ENCODE measurements at places on chromosomes 1 and 21.

DNA sequence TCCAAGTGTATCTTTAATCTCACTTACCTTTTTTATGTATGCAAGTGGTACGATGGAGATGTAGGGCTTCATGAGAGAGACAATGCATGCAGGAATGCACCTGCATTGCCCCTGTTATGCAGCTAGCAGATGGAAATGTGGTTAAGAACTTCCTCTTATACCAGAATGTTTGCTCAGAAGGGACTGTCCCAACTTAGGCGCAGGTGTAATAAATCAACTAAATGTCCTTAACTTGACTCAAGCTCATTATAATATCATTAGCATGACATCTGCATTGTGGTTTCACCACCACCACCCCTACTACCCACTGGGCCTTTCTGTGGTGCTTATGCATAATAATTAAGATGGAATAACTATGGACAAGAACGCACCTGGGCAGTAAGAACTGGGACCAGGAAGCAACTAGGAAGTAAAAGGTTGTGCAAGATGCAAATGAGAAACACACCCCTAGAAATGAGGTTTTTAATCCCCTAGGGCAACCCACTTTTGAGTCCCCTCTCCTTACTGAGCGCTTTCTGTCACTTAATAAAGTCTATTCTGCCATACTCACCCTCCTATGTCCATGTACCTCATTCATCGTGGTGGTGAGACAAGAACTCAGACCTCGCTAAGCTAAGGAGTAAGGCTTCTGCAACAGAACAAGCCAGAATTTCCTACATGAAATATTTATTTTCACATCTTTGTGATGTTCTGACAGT lies 1103.3 kb upstream of the B3GALT2 start:
- no peak for DNase-seq

DNA sequence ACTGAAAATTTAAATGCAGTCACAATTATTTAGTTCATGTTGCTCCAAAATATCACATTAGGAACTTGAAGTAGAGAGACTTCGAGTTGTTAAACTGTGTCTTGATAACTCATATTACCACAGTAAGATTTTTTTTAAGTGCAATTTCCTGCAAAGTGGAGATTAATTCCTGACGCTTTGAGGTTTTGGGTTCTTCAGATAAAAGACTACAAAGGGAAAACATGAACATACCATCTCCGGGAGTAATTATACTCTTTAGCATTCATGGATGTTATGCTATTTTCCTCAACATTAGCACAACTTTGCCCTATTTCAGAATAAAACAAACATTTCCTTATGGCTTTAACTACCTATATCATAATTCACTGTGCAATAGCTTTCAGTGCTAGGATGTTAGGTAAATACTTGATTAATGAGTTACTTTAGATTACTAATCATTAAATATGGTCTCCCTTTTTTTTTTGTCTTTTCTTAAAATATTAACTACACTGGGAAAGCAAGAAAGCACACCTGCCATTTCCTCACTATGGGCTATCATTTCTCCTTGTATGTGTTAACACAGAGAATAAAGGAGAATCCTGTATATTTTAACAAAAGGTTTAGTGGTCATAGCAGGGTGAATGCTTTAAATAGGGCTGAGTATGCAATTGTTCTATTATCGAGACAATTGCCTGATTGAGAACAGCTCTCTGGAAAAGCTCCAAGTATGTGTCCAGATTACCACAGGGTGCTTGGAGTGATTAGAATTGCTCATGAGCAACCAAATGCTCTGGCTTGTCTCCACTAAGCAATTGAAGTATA lies 252.5 kb upstream of the C1orf105 start:
- no peak for DNase-seq

DNA sequence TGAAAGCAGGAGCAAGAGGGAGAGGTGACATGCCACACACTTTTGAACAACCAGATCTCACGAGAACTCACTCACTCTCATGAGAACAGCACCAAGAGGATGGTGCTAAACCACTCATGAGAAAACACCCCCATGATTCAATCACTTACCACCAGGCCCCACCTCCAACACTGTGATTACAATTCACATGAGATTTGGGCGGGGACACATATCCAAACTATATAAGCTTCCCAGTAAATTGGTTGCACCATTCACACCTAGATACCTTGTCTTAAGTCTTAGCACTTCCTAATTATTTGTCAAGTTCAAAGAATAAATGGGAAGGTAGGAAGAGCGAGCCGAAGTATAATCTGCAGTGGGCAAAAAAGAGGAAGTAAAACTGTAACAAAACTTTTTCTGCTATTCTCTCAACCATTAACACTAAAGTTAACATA lies 34.3 kb downstream of the AMY1C start:
- DNase-seq: no peak

GRCh38 chr1:201420608-201421002 lies 925 bp downstream of the TNNI1 start:
- no peak for DNase-seq

GRCh38 chr1:201111672-201112071 lies 554 bp downstream of the CACNA1S start:
- DNase-seq: no peak

- DNase-seq: no peak
These were observed 5.0 kb downstream of the LHX4 start for GRCh38 chr1:180235077-180235501.

GRCh38 chr1:107889524-107889923 lies 75.5 kb downstream of the VAV3 start:
- DNase-seq: no peak

DNA sequence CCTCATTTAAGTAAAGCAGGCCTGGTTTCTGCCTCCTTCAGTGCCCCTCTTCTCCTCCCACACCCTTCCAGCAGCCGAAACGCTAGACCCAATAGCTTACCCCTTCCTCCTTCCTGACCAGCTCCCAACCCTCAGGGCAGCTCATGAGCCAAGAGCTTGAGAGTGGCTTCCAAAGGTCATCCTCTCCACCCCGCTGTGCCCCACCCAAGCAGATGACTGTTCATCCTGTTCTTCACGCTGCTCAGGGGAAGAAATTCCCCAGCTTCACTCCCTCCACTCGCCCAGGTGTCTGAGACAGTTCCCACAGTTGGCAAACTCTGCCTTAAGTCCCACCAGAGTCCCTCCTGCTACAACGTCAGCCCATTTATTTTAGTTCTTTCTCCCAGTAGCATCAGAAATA lies 23.4 kb downstream of the ARHGEF19 start:
- DNase-seq: no peak

- no peak for DNase-seq
These were observed 68.0 kb upstream of the PTCH2 start for GRCh38 chr1:44911026-44911425.

DNA sequence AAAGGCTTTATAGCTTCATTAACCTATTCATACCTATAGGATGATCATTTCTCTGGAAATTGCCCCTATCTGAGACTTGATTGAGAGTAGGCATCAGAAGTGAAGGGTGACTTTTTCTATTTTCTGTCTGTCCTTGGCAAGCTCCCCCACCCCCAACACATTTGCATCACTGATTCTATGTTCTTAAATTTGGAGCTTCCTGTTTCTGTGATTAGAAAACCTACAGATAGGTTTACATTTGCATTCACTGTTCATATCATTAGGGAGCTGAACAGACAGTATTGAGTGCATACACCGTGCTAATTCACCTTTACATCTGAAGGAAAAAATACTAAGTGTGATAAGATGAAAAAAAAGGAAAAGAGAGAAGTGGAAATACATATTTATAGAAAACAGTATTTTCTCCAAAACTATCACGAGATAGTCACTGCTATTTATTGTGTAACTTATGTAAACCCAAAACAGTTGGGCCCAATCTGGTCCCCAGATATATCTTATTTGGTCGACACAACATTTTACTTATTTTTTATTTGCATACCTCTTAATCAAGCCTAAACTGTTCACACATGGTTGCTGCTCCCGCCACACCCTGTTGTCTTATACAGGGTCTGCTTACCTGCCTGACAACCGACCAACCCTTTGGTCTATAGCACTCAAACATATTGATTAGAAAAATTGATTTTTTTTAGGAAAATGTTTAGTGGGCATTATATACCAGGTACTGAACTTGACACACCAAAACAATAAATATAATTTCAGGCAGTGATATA lies 218.8 kb downstream of the NTNG1 start:
- no peak for DNase-seq

DNA sequence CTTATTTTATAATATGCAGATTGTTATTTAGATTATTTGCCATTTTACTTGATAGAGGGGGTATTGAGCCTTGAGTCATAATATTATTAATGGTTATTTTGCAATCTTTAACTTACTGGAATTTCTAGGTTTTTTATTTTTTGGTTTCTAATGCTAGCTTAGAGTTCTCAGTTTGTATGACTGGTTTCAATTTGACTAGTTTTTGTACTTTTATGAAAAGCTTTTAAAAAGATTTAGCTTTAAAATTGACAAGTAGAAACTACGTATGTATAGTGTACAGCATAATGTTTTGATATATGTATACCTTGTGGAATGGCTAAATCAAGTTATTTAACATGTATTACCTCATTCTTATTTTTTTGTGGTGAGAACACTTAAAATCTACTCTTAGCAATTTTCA lies 41.5 kb downstream of the CEP350 start:
- DNase-seq: no peak

DNA sequence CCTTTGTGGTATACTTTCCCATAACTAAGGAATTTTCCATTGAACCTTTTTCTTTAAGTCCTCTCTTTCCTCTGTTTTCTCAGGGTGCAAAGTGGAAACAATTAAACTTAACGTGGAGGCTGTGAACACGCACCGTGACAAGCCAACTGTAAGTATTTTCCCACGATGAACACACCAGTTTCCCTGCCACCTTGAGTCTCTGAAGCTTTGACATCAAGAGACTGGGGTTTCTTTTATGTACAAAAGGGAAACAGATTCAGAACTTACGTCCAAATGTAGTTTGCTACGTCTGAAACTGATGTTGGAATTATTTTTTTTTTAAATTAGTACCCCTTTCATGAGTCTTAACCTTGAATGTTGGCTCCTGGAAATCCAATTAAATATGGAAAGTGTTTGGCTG lies 17.2 kb upstream of the C4BPB start:
- DNase-seq: no peak

GRCh38 chr1:196078691-196079090 lies 529.5 kb downstream of the KCNT2 start:
- DNase-seq: no peak
